ENCODE measurements at places on chromosomes 3 and 15. TPM values are rescaled to one million over a fixed set of nuclear protein-coding genes. Genes with fewer than 3 reads are reported as not detected.

GRCh38 chr3:71195492-71195891, 388.0 kb downstream of the FOXP1 start:
- no peak for DNase-seq

GRCh38 chr3:191290311-191291025, 38.7 kb upstream of the CCDC50 start:
- no peak for DNase-seq

DNA sequence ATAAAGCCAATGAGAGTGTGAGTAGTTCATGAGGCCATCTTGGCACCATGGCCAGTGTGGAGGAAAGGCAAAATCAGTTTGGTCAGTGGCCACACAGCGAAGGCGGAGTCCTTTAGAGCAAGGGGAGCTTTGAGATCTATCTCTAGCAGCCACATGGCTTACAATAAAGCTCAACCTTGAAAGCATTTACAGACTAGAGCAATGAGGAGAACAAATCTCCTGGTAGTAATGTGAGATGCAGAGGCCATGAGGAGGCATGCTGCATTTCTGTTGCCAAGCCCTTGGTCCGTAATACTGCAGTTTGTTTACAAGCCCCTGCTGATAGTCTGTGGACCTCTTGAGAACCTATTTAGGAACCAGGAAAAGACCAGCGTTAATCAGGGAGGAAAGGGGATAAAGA, 381.5 kb upstream of the C2CD4B start:
- DNase-seq: no peak

GRCh38 chr15:49032601-49033145, 13.6 kb downstream of the SECISBP2L start:
- DNase-seq: no peak

DNA sequence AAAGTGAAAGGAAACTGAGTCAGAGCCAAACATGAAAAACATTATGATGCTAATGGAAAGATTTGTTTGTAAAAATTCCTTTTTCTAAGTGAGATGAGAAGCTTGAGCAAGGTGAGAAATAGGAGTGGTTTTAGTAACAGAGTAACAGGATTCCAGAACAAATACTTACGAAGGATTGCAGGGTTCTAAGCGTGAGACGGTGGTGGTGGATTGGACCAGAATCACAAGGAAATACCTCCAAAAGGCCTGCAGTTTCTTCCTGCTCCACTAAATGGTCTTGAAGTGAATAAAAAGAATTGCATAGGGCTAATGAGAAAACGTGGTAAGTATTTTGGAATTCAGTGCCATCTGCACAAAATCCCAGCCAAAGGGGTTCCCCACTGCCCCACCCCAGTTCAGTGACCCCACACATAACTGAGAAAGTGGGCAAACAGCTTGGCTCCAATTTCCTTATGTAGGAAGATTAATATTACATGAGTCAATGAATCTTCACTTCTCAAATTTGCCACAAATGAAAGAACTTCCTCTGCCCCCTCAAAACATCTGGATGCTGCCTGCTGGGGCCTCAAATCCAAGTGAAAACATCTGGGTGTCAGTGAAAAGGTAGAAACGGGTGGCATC, 283.8 kb upstream of the NR2F2 start:
- DNase-seq: no peak

DNA sequence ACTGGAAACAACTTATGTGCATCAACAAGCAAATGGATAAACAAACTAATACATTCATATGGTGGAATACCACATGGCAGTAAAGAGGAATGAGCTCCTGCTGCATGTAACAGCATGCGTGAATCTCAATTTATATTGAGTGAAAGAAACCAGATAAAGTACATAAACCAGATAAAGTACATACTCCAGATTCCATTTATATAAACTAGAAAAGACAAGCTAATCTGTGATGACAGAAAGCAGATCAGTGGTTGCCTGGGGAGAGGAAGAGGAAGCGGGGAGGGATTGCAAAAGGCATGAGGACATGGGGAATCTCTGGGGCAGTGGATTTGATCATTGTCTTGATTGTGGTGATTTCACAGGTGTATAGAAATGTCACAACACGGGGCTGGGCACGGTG, 34.2 kb downstream of the LIMD1 start:
- DNase-seq: no peak

- DNase-seq: peak; percentile 18
Observed at GRCh38 chr15:90910441-90911301, 7.6 kb downstream of the MAN2A2 start.

- DNase-seq: peak; percentile 55
Observed at GRCh38 chr15:66706225-66706732, 4.2 kb downstream of the SMAD6 start.

DNA sequence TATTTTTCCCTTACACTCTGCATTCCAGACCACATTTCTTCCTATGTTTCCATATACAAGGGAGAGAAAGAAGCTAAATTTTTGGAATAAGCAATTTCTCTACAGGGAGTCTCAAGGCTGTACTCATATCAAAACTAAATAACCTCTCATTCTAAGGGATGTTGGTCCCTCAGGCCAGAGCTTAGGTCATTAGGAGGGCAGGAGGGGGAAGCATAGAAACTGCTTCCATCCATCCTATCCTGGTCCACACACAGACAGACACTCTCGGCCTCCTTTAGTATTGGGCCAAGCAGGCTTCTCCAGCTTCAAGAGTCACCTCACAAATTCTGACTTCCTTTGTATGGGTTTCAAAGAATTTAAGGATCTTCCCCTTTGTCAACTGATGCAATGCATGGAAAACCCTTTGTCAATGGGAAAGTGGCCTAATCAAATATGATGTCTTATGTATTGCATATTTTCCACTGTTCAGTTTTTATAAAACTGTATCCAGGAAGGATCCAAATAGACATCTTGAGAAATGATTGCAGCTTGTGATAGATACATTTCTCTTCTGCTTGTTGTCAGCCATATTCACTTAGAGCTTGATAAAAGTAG, 140.7 kb upstream of the RARB start:
- no peak for DNase-seq

GRCh38 chr15:31156808-31157207, 55.3 kb upstream of the TRPM1 start:
- DNase-seq: no peak

DNA sequence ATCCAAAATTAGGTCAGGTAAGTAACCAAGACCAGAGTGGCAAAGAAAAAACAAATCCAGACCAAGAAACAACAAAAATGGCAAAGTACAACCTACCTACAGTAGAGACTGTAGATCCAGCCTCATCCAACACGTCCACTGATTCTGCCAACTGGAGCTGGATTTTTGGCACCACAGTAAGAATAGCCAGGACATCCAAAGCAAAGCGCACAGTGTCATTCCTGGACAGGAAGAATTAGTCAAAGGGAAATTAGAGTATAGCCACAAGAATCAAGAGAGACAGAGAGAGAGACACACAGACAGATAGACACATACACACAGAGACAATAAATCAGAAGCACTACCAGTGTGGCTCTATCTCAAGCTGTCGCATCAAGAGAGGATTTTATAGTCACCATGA, 31.1 kb downstream of the RBM15B start:
- no peak for DNase-seq

DNA sequence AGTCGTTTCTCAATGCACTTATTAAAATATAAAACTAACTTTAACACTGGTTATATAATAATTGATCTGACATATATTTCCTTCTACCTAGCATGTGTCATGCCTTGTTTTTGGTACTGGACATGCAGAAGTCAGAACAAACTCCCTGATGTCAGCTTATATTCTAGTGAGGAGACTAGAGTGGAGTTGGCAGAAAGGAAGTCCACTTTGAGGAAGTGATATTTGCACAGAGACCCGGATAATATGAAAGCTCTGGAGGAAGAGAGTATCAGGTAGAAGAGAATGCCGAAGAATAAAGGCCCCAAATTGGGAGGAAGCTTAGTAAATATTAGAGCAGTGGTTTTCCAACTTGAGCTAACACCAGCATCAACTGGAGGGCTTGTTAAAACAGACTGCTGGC, 24.6 kb upstream of the ZNF280D start:
- no peak for DNase-seq

GRCh38 chr3:99373088-99373845, 265.1 kb upstream of the COL8A1 start:
- no peak for DNase-seq

DNA sequence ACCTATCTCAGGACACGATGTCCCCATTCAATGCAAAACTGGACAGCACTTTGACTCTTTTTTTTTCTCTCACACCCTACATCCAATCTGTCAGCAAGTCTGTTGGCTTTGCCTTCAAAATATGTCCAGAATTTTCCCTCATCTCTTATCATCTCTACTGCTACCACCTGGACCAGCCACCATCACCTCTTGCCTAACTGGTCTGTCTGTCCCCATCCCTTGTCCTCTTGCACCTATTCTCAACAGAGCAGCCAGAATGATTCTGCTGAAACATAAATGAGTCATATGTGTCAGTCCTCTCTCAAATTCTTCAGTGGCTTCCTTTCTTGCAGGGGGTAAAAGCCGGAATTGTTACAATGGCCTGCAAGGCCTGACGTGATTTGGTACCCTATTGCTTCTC, 105.8 kb downstream of the CYP19A1 start:
- no peak for DNase-seq

DNA sequence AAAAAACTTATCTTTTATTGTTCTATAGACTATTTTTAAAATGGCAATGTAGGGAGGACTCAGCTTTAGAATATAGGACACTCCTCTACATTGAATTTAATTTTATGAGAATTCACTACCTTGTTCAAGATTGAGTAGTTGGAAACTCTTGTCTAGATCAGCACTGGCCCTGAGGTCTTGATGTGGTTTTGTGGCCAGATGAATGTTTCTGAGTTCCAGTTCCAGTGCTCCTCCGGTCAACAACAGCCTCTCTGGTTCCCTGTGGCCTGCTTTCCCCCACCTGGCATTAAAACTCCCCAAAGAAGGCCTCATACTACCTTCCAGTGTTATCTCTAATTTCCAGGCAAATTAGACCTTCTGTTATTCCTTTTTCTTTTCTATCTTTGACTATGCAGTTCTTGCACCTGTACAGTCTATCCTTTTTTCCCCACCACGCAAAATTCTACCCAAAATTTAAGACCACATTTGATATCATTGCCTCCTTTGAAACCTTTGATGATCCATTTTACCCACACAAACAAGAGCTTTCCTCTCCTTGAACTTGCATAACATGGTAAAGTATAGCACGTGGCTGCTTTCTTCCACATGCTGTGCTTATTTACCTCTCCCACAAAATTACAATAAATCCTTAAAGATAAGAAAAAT, 9.6 kb upstream of the ANP32A start:
- no peak for DNase-seq

DNA sequence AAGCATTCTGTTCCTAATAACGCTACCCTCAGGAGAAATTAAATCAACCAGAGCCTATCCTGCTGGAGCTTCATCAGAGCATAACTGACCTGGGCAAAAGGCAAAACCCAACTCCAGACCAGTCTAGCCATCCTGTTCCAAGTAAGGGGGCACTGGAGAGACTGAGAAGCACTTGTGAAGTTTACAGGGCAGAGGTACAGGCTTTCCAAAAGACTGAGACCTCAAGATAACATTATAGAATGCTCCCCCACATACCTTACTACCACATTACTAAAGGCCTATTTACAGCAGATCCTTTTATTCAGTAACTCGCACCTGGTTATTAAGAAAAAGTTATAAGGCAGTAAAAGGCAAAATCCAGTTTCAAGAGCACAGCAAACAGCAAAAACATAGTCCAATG, 35.5 kb downstream of the RFX7 start:
- DNase-seq: no peak

DNA sequence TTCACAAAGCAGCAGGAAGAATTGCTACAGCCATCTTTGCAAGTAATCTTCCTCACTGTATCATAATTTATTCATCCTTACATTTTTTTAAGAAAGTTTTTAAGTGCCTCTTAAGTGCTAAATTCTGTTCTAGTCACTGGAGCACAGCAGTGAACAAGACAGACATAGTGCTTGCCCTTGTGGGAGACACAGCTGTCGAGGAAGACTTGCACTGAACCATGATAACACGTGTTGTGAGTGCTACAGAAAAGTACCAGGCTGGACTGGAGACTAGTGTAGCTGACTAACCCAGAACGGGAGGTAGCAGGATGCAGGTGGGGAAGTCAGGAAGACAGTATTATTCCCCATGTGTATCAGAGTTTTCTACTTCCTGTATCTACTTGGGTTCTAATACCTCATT, 300.6 kb downstream of the TBL1XR1 start:
- DNase-seq: no peak

DNA sequence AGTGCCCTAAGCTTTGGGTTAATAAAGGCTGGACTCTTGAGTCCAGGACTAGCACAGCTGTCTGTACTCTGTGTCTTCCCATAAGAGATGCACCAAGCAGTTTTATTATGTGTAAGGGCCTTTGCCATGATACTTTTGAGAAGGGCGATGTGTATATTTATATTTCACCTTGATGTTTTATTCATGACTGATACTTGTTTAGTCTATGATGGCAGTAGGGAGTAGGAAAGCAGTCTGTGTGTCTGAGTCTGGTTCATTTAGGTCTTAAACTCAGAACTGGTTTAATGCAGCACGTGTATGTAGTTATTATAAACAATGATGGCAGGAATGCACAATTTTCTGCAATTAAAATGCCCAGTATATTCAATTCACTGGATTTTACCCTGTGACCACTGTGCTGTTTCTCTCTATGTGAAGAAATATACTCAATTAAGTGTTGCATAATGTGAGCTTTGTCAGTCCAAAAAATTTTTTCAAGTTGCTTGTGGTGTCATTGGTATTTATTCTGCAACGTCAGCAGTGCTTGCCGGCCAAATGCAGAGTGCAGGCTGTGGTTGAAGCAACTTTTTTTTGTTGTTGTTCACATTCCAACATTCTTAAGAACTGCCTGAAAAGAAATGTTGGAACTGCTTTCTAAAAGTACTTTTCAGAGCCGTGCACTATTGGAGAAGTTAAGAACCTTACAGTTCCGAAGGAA, 423.7 kb upstream of the SEMA6D start:
- peak; percentile 70 for DNase-seq

GRCh38 chr3:183460081-183461055, 31.9 kb upstream of the MCF2L2 start:
- no peak for DNase-seq

Gene BOC
- total RNA-seq: 14.5 TPM

Gene VIPR1
- total RNA-seq: 5.9 TPM

Gene MAGEL2
- total RNA-seq: 0.13 TPM

Gene CD96
- total RNA-seq: 2.9 TPM

Gene FOXL2
- total RNA-seq: not detected

Gene CLSTN2
- total RNA-seq: 26.6 TPM

Gene TBCCD1
- total RNA-seq: 7.8 TPM

Gene CCR8
- total RNA-seq: not detected

Gene RETNLB
- not detected for total RNA-seq

Gene DNAH12
- total RNA-seq: not detected

Gene C3orf18
- total RNA-seq: 32.3 TPM

Data from left cardiac atrium (tissue), 4 donors.